ENCODE measurements at places on chromosomes 2 and 18.
A peak's percentile ranks its signal among the peaks of the same experiment; 100 is the strongest.

DNA sequence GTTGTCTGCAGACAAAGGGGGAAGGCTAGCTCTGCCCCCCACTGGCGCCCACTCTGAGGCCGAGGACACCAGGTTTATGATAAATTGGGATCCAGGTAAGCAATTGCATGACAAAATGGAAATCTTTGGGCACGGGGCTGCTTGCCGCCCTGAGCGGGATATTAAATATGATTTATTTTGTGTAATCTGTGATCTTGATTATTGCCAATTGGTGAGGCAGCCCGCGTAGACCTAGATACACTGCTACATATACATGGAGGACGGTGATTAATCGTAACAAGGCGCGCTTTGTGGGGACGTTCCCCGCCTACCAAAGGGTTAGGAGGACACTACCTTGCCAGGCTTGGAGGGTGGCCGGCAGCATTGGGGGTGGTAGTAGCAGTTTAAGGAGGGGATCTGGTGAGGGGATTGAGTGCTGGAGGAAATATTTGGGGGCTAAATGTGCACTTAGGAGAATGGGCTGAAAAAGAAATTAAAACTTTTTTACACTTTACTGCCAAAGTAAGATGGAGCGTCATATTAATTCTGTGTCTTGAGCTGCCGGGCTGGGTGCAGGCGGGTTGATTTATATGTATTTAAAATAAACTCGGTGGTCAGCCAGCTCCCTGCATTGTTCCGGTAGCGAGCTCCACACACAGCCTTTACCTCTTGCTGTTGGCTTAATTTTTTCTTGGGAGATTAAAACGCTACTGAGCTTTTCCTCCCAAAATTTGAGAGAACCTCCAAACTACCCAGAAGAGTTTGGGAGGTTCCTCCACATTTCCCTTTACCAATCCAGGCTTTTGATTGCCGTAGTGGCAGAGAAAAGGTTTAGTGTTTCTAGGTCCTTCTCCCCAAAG is 4.1 kb downstream of the HOXD3 start:
- no peak for DNase-seq

DNA sequence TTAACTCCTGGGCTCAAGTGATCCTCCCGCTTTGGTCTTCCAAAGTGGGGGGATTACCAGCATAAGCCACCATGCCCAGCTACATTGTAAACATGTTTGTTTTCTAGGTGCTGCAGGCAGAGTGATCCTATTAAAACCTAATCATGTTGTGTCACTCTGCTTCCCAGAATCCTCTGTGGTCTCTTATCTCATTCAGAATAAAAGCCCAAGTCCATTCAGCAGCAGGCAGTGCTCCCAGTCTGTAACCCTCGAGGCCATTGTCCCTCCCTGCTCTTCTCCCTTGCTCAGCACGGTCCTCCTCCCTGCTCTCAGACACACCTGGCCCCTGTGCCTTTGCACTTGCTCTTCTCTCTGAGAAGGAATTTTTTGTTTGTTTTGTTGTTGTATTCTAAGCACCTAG is 11.1 kb upstream of the CABYR start:
- no peak for DNase-seq

DNA sequence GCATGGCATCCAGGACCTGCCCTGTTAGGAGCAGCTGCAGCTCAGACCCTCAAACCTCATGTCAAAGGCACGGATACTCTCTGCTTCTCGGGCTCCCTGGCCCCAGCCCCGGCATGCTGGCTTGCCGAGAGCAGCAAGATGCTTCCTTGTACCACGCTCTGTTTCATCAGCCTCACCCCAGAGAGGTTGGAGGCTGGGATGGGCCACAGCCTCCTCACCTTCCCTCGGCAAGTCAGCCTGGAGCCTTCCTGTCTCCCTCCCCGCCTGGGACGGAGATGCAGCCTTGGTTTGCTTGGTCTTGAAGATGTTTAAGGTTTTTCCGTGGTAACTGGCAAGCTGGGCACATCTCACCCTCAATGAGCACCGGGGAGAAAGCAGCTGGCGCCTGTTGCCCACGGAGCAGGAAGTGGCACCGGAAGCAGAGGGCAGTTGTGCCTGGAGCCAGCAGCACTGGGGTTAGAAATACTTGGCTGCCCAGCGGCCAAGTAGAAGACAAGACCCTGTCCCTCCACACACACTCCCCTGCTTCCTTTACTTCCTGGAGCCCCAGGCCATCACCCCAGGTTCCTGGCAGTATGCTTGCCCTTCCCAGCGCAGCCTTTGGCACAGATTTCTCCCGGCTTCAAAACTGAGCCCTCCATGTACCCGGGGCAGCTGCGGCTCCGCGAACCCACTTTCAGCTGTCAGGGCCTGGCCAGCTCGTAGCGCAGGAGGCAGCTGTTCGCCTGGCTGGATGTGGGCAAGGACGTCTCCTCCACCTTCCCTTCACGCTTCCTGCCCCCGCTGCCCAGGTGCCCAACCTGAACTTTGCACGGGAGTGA is 17.4 kb downstream of the FBLN7 start:
- DNase-seq: peak; percentile 52

GRCh38 chr18:23210526-23210925 is 75.2 kb downstream of the CABLES1 start:
- DNase-seq: no peak

- DNase-seq: no peak
These were observed 55.0 kb downstream of the ODC1 start for GRCh38 chr2:10392951-10393639.

DNA sequence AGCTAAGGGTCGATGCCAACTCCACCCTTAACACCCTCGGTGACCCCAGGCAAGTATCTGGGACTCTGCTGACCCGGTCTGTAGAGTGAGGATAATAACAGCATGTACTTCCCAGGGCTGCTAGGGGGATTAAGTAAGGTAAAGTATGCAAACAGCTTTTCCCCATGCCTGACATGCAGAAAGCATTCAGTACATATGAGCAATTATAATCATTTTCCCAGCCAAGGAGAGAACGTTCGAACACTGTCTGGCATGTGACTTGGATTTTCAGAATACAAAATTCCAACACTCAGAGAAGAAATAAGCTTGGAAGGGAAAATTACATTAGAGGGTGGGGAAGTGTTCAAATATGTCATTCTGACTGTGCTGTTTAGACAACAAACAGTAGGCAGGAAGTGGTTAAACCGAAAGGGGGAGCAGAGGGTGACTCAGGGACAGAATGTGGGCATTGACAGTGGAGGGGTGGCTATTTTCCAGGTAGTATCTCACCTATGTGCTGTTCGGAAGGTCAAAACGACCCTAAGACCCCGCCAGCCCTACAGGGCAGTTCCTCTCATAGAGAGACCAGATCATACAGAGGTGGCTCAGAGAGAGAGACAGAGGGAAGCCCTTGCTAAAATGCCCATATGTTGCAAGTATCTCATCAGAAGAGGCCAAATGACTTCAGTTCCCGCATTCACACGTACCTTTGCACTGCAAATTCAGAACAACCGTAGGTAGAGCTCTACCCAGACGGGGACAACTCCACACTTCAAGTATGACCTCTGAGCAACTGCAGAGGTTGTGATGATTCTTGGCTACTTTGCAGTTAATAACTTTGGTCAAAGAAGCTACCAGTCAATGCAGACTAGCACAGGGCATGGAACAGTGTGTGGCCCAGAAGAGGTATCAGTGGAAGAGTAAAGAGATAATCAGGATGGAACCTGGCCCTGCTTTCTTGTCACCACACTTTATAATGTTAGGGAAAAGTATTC is 14.8 kb downstream of the ASPRV1 start:
- DNase-seq: peak; percentile 84

GRCh38 chr18:3529601-3530000 is 79.6 kb downstream of the TGIF1 start:
- no peak for DNase-seq

Data from activated CD4-positive, alpha-beta T cell treated with anti-CD3 and anti-CD28 coated beads, Interleukin-2, Interleukin-6, amounts not matched to agents 100 ng/mL and 50 ng/mL, durations not matched to agents 16 hours and 8 hours (primary cell).